ENCODE measurements at places on chromosomes 7 and 10.

DNA sequence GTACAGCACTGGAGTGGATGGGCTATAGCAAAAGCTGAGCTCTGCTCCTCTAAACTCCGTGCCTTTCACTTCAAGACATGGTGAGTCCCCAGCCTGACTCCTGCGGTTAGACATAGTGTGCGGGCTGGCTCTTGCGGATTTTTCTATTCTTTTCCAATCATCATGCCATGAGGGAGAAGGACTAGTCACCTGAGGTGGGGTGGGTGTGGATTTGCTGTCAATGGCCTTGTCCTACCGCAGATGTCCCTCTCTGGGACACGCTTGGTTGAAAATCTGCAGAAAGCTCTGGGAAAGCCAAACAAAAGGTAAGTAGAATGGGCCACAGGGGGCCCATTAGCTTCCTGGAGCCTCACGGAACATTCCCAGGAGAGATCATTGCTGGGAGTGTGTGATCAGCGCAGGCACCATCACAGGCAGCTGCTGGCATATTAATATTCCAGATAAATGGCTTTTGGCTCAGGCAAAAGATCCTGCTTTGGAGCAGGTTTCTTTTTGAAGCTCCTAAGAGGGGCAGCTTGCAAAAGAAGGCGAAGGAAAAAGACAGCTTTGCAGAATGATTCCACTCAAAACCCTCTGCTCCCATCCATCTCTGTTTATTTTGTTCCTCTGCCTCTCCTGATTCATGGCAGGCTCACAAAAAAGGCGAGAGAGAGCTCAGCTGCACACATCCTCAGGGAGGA is 509.0 kb upstream of the ZMIZ1 start:
- H3K4me1 ChIP-seq: no peaks in the 10 kb centered on the region
- H3K27ac ChIP-seq: no peak overlapping the region
- H3K27me3 ChIP-seq: no peaks in the 10 kb centered on the region

DNA sequence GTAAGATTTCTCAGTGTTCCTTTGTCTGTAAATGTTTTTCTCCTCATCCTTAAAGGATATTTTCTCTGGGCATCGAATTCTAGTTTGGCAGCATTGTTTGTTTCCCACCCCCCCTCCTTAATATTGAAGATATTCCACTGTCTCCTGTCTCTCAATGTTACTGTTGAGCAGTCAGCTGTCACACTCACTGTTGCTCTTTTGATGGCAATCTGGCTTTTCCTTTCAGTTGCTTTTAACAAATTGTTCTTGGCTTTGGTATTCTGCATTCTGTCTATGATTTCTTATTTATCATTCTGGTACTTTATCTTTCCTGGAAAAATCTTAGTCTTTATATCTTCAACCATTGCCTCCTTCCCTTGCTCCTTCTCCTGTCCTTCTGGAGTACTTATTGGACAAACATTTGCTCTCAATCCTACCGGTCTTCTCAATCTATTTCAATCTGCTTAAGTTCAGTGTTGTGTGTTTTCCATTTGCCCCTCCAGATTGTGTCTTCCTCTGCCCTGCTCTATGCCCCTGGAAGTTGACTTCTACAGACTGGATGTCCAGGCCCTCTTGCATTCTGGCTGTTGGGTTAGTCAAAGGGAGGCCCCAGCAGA is 9.3 kb upstream of the GTPBP4 start:
- H3K27me3 ChIP-seq: no peaks in the 10 kb centered on the region
- H3K4me1 ChIP-seq: no peaks in the 10 kb centered on the region
- H3K36me3 ChIP-seq: no peaks in the 10 kb centered on the region
- no peak overlapping the region for H3K4me3 ChIP-seq

- H3K4me3 ChIP-seq: no peak overlapping the region
- H3K27ac ChIP-seq: no peak overlapping the region
- H3K27me3 ChIP-seq: no peaks in the 10 kb centered on the region
- H3K36me3 ChIP-seq: no peaks in the 10 kb centered on the region
Observed at GRCh38 chr10:59748834-59749233, 4.4 kb downstream of the MRLN start.

- H3K4me1 ChIP-seq: no peaks in the 10 kb centered on the region
- no peaks in the 10 kb centered on the region for H3K27me3 ChIP-seq
- no peaks in the 10 kb centered on the region for H3K36me3 ChIP-seq
Observed at GRCh38 chr10:125662584-125662983, 20.4 kb downstream of the TEX36 start.

DNA sequence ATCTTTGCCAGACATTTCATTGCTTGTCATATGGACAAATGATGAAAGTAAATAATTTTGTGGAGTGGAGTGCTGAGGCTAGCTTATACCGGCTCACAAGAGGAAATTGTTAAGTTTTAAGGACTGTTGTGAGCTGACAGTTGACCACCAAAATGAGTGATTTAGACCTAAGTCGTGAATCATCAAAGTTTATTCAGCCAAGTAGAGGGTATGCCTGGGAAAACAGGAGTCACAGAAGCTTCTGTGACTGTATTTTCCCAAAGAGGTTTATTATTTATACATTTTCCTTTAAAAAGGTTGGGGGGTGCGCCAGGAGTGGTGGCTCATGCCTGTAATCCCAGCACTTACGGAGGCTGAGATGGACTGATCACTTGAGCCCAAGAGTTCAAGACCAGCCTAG is 21.8 kb downstream of the MRPS24 start:
- DNase-seq: no peak
- no peak overlapping the region for H3K4me3 ChIP-seq
- H3K4me1 ChIP-seq: no peaks in the 10 kb centered on the region

- H3K27ac ChIP-seq: no peak overlapping the region
- no peak overlapping the region for H3K4me3 ChIP-seq
- no peaks in the 10 kb centered on the region for H3K4me1 ChIP-seq
- no peaks in the 10 kb centered on the region for H3K36me3 ChIP-seq
- H3K27me3 ChIP-seq: no peaks in the 10 kb centered on the region
- DNase-seq: no peak
Observed at GRCh38 chr7:82821037-82821436, 341.6 kb downstream of the PCLO start.

DNA sequence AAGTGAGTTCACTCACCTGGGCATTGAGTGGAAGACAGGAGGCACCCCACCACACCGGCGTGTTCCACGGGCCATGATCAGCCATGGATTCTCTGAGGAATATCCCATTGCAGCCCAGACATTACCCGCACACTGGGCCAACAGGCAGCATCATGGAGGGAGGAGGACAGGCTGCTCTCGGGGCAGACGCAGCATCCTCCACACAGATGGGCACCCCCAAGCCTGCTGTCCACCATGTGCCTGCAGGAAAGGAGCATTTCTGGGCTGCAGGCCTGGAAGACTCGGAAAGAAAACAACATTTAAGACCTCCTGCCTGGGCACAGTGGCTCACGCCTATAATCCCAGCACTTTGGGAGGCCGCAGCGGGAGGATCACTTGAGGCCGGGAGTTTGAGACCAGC is 71.0 kb upstream of the SH2B2 start:
- H3K4me1 ChIP-seq: no peaks in the 10 kb centered on the region
- no peak overlapping the region for H3K4me3 ChIP-seq
- H3K36me3 ChIP-seq: no peaks in the 10 kb centered on the region

DNA sequence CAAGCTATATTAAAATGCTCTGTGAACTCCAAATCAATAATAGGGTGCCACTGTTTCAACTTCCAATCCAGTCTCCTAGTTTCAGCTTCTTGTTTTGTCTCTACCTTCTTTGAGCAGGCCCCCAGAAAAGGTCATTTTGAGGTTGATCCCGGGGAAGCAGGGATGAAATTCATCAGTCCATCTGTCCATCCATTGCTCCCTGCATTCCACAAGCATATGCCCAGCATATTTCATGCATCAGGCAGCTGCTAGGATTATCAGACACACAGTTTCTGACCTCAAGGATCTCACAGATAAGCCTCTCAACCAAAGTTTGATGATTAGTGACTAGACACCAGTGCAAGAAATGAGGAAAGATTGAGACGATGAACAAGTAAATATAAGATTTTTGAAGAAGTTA is 186.6 kb upstream of the PDE1C start:
- H3K27me3 ChIP-seq: no peaks in the 10 kb centered on the region
- DNase-seq: no peak
- no peaks in the 10 kb centered on the region for H3K36me3 ChIP-seq
- no peak overlapping the region for H3K27ac ChIP-seq
- no peaks in the 10 kb centered on the region for H3K4me1 ChIP-seq
- no peak overlapping the region for H3K4me3 ChIP-seq

- no peaks in the 10 kb centered on the region for H3K27me3 ChIP-seq
- H3K4me3 ChIP-seq: no peak overlapping the region
- H3K4me1 ChIP-seq: peaks cover 12% of the 10 kb centered on the region
- peak; percentile 39 for DNase-seq
- no peaks in the 10 kb centered on the region for H3K36me3 ChIP-seq
- no peak overlapping the region for H3K27ac ChIP-seq
Observed at GRCh38 chr10:131928248-131929095, 27.7 kb downstream of the PPP2R2D start.

- no peaks in the 10 kb centered on the region for H3K4me1 ChIP-seq
- H3K27me3 ChIP-seq: no peaks in the 10 kb centered on the region
- no peaks in the 10 kb centered on the region for H3K36me3 ChIP-seq
- no peak overlapping the region for H3K4me3 ChIP-seq
- no peak for DNase-seq
Observed at GRCh38 chr7:141158561-141158960, 84.7 kb downstream of the TMEM178B start.

- no peaks in the 10 kb centered on the region for H3K36me3 ChIP-seq
- H3K4me1 ChIP-seq: no peaks in the 10 kb centered on the region
- DNase-seq: no peak
Observed at GRCh38 chr7:32915041-32915536, 23.5 kb upstream of the KBTBD2 start.
